Endothelial cell of umbilical vein (primary cell): ENCODE measurements at places on chromosomes 7 and 10. TPM values are rescaled to one million over a fixed set of nuclear protein-coding genes. Genes with fewer than 3 reads are reported as not detected.

DNA sequence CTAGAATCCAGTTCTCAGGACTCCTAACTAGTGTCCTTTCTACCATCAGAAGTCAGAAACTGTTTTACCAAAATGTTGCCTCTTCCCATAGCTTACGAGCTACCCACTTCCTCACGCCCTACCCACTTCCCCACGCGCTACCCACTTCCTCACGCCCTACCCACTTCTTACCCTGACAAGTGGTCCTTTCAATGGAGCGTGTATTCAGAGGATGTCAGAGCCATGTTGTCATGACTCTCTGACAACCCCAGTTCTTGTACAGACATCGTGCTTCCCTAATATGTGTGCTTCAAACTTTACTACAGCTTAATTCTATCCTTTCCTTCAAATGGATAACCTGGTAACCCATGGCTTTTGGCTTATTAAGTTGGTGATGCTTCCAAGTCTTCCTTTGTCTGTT, 84.8 kb upstream of the PHF14 start:
- no peak for DNase-seq

GRCh38 chr10:29524294-29524693, 110.5 kb downstream of the SVIL start:
- no peak for DNase-seq

Gene GFRA1
- total RNA-seq = 0.88 and 0.95 TPM in 2 replicates

DNA sequence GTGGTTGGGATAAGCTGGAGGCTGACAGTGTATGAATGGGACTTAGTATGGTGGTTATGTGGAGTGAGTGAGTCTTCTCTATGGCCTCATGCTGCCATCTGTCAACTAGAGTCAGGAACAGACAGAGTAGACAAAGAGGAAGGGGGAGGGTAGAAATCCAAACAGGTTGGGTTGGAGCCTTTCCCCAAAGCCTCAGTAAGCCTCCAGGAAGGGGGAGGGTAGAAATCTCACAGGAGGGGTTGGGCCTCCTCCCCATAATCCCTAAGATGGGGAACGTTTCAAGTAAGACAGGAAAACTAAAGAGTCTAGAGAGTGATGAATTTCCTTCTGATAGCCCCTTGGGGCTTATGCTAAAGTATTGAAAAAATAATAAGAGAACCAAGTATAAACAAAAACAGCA, 2.0 kb upstream of the AKR1B15 start:
- no peak for DNase-seq

- no peak for DNase-seq
Measured at GRCh38 chr7:141452911-141453310, 98.3 kb upstream of the AGK start.

DNA sequence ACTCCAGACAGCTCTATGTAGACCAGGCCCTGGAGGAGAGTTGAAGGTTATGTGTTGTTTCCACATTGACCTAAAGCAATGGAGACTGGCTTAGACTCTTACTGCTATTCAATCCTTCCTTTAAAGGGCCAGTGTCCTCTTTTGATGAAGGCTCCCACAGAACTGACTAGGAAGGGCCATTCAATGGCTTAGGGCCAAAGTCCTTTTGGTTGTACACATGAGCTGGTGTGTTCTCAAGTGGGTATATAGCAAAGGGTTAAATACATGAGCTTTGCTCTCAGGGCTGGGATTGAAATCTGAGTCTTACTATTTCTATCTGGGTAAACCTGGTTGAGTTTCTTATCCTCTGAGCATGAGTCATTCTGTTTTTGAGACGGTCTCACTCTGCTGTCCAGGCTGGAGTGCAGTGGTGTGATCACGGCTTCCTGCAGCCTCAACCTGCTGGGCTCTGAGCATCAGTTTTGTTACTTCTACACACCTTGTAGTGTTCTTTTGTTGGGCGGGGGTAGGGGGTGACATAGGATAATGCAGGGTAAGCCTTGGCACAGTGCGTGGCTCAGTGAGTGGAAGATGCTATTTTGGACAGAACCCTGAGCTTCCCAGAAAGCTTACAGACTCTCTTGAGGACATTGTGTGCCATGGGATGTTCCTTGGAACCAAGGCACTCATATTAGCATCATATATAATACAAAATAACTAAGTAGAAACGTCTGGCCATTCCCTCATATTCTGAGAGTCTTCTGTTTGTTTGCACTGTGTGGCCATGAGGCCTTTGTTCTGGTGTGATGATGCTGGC, 90.1 kb downstream of the ABCC2 start:
- peak; percentile 40 for DNase-seq

DNA sequence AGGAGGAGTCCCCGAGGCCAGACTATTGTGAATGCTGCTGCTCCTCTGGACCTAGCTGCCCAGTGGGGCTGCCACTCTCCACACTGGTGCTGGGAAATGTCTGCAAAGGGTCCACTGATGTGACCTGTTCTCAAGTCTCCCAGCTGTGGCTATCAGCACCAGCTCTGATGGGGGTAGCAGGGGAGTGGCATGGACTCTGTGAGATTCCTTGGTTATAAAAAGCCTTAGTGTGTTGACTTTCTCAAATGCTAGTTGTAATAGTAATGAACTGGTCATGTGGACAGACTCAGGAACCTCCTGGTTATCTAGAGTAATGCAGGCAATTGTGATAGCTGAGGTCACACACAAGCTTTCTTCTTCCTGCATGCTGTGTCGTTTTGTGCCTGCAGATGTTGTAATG, 34.1 kb upstream of the ARMC3 start:
- DNase-seq = no peak

Gene CUBN
- total RNA-seq = 2.7 and 3.0 TPM in 2 replicates

- DNase-seq = peak; percentile 55
Measured at GRCh38 chr10:130137090-130137448, 878 bp downstream of the GLRX3 start.

GRCh38 chr7:114392686-114393085, 21.9 kb upstream of the FOXP2 start:
- DNase-seq = no peak
